ENCODE measurements at places on chromosomes 12 and 14. TPM values are rescaled to one million over a fixed set of nuclear protein-coding genes. Genes with fewer than 3 reads are reported as not detected.

DNA sequence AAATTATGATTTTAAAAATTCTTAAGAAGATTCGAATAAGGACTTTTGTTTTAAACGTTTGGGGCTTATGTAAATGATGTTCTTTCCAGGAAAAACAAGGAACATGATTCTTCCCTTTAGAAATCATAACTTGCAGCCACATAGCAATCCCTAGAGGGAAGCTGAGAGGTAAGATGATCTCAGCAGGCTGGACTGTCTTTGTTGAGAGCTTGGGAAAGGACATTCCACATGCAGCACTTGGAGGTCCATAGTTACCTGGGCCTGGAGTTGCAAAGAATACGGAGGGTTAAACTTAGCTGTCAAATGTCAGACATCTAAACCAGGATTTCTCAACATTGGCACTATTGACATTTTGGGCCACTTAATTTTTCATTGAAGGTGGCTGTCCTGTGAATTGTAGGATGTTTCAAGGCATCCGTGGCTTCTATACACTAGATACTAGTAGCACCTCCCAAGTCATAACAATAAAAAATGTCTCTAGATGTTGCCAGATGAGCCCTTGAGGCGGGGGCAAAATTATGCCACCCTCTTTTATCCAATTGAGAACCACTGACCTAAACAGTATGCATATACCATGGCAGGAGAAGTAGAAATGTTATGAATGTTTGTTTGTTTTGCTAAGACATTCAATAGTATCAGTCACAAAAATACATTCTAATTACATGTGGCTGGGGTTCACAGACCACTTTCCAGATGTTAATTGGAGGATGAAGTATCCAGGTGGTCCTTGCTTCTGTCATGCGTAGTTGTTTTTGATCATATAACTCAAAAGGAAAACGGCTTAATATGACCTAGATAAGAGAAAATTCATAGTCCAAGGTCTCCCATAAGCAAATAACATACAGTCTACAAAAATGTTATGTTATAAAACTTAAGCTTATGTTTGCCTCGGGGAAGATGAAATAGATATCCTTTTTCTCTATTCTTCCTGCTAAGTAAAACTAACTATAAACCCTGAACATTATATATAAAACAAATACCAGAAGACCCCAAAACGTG is 30.5 kb downstream of the TTC6 start:
- peaks cover 26% of the 10 kb centered on the region for H3K27me3 ChIP-seq
- no peaks in the 10 kb centered on the region for H3K4me1 ChIP-seq
- H3K4me3 ChIP-seq = no peak overlapping the region
- no peak overlapping the region for H3K27ac ChIP-seq

DNA sequence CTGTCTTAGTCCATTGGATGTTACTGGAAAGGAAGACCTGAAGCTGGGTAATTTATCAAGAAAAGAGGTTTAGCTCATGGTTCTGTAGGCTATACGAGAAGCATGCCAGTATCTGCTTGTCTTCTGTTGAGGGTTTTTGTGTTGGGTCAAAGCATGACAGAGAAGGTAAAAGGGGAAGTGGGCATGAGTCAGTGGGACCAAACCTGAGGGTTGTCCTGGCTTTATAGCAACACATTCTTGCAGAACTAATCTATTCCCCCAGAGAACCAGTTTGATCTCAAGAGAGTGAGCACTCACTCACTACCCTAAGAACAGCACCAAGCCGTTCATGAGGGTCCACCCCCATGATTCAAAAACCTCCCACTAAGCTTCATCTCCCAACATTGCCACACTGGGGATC is 19.0 kb upstream of the KRAS start:
- H3K27me3 ChIP-seq = no peaks in the 10 kb centered on the region
- H3K27ac ChIP-seq = no peak overlapping the region
- no peak for DNase-seq
- H3K4me1 ChIP-seq = peaks cover 1% of the 10 kb centered on the region

- no peaks in the 10 kb centered on the region for H3K27me3 ChIP-seq
- H3K4me1 ChIP-seq = no peaks in the 10 kb centered on the region
- H3K4me3 ChIP-seq = no peak overlapping the region
- no peaks in the 10 kb centered on the region for H3K36me3 ChIP-seq
These were observed 489.9 kb downstream of the BCL11B start for GRCh38 chr14:98782062-98782461.

DNA sequence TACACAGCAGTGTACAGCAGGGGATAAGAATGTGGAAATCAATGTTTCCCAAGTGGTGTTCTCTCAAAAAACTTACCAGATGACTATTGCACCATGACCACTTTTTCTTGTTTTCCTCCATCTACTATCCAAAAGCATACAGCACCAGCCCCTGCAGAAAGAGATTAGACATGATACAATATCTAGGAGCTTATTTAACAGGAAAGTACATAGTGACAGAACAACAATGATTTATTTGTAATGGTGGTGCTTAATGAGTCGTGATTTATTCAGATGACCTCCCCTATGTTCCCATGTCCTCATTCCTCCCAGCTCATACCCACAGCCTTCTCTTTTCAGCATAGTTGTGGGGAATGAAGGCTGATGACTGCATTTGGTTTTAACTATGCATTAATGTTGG is 413.6 kb downstream of the BTG1 start:
- no peaks in the 10 kb centered on the region for H3K27me3 ChIP-seq
- no peak for DNase-seq
- no peak overlapping the region for H3K4me3 ChIP-seq
- H3K4me1 ChIP-seq = peaks cover 2% of the 10 kb centered on the region
- no peaks in the 10 kb centered on the region for H3K36me3 ChIP-seq

DNA sequence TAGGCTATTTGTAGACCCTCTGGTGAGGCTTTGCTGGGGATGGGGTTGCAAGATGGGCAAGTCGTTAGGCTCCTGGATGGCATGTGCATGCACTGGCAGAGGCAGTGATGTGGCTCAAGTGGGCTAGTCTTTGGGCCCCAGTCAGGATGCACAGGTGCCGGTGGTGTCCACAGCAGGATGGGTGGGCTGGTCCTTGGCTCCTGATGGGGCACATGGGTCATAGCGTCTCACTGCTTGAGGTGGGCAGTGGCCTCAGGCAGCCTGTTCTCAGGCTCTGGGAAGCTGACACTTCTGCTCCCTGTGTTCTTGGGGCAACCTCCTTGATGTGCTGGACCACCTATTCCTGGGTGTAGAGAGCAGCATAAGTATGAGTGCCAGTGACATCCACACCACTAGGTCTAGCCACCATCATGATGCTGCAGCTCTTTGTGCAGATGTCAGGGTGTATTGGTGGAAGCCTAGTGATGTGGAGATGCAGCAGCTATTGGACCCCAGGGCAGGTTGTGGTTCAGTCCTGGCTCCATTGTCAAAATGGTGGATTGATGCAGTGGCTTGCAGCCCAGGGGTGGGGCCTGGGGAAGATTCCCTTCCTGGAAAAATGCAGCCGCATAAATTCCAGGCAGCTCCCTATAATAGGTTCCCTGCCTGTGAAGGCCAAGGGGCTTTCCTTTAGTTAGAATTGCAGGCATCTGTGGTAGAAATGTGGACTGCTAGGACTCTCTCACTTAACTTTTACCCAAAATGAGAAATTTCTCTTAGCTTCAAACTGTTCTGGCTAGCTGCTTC is 742.5 kb upstream of the MDGA2 start:
- H3K4me1 ChIP-seq = no peaks in the 10 kb centered on the region
- no peak for DNase-seq
- H3K27ac ChIP-seq = no peak overlapping the region
- H3K4me3 ChIP-seq = no peak overlapping the region

DNA sequence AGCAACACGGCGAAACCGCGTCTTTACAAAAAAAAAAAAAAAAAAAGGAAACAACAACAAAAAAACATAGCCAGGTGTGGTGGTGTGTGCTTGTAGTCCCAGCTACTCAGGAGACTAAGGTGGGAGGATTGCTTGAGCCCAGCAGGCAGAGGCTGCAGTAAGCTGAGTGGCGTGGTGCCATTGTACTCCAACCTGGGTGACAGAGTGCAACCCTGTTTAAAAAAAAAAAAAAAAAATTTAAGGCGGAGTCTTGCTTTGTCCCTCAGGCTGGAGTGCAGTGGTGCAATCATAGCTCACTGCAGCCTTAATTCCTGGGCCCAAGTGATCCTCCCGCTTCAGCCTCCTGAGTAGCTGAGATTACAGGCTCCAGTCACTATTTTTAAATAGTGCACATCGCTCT is 18.2 kb upstream of the FIGNL2 start:
- no peak for DNase-seq
- no peaks in the 10 kb centered on the region for H3K36me3 ChIP-seq
- H3K4me1 ChIP-seq = peaks cover 24% of the 10 kb centered on the region
- H3K27ac ChIP-seq = no peak overlapping the region

GRCh38 chr14:87449016-87449415 is 544.0 kb downstream of the GALC start:
- H3K4me1 ChIP-seq = no peaks in the 10 kb centered on the region
- no peak for DNase-seq
- no peak overlapping the region for H3K27ac ChIP-seq
- no peaks in the 10 kb centered on the region for H3K27me3 ChIP-seq
- no peaks in the 10 kb centered on the region for H3K36me3 ChIP-seq

- no peak overlapping the region for H3K27ac ChIP-seq
- H3K4me1 ChIP-seq = peaks cover 31% of the 10 kb centered on the region
- DNase-seq = no peak
- H3K27me3 ChIP-seq = peaks cover 11% of the 10 kb centered on the region
- no peaks in the 10 kb centered on the region for H3K36me3 ChIP-seq
- H3K4me3 ChIP-seq = no peak overlapping the region
These were observed 82.1 kb downstream of the B4GALNT3 start for GRCh38 chr12:541676-542324.

DNA sequence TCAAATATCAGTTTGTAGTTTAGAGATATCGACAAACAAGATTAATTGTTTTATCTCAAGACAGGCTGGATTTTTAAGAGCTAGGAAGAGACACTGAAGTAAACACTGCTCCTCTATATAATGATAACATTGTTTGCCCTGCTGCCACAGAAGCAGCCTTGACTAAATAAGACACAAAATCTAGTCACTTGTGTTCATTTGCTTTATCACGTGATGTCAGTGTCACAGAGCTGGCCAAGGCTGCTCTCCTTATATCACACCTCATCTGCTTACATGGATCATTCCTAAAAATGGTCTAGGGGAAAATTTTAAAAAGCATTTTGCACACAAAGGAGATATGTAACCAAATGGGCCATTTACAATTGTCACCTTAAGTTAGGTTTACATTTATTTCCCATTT is 64.1 kb downstream of the SOX5 start:
- H3K4me1 ChIP-seq = no peaks in the 10 kb centered on the region
- H3K27me3 ChIP-seq = no peaks in the 10 kb centered on the region

DNA sequence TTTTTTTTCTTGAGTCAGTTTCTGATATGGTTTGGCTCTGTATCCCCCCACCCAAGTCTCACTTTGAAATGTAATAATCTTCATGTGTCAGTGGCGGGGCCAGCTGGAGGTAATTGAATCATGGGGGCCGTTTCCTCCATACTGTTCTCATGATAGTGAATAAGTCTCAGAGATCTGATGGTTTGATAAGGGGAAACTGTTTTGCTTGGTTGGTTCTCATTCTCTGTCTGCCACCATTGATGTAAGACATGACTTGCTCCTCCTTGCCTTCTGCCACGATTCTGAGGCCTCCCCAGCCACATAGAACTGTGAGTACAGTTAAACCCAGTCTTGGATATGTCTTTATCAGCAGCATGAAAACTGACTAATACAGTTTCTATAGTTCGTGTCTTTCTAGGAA is 42.9 kb downstream of the WNK1 start:
- peak; percentile 83 for DNase-seq
- no peaks in the 10 kb centered on the region for H3K36me3 ChIP-seq
- peak overlapping the region; percentile 31 for H3K4me3 ChIP-seq
- H3K27me3 ChIP-seq = no peaks in the 10 kb centered on the region
- peak overlapping the region; percentile 88 for H3K27ac ChIP-seq

- H3K27me3 ChIP-seq = no peaks in the 10 kb centered on the region
- no peaks in the 10 kb centered on the region for H3K4me1 ChIP-seq
- DNase-seq = no peak
These were observed 216.2 kb upstream of the ABCD2 start for GRCh38 chr12:39835517-39836489.

DNA sequence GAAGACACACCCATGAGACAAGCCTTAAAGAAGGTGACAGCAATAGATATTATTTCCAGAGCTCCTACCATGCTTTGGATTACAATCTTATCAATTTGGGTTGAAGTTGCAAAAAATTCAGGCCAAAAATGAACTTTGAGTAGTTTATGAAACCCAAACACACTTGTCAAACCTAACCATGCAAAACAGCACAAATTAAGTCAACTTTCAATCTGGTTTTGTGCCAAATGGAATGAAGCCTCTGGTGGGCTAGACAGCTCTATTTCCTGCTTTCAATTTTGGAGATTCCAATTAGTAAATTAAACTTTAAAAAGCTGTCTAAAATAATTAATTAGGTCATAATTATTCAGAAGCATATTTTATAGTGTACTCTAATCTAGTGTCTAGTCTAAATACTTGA is 203.4 kb downstream of the SYT1 start:
- H3K4me1 ChIP-seq = no peaks in the 10 kb centered on the region
- H3K36me3 ChIP-seq = no peaks in the 10 kb centered on the region
- no peaks in the 10 kb centered on the region for H3K27me3 ChIP-seq

DNA sequence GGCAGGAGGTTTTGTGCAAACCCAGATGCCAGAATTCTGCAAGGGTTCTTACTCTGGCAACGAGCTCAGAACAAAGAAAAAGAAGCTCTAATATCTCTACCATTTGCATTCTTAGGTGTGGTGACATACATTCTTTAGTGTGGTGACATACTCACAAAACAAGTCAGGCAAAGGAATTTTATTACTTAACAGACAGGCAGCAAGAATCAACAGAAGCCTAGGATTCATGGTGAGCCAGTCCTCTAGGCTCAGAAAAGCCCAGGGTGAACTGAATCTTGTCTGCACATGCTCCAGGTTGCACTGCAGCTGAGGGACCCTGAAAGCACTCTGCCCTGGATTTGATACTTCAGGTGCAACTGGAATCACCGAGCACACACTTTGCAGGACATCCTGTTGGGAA is 122.4 kb upstream of the PTPRQ start:
- DNase-seq = no peak
- no peaks in the 10 kb centered on the region for H3K36me3 ChIP-seq
- no peak overlapping the region for H3K27ac ChIP-seq
- no peaks in the 10 kb centered on the region for H3K4me1 ChIP-seq

DNA sequence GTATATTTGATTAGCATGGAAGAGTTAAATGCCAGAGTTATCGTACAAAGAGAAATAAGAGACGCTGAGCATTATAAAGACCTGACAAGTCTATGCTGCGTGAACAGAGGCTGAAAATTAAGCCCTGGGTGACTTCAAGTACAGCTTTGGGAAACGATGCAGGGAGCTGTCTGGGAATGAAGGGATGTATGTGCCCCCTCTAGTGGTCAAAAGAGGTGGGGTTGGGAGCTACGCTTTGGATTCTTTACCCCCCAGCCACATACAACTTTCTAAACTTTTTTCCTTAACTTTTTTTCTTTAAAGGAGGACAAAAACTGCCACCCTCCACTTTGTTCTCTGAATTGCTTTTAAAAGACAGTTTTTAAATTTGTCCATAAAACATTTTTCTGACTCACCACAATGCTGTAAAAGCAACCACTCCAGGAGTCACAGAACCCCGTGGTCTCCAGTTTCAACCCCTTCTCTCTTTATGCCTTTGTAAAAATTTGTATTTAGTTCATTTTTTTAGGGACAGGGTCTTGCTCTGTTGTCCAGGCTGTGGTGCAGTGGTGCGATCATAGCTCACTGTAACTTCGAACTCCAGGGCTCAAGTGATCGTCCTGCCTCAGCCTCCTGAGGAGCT is 59.4 kb downstream of the ZNF664 start:
- no peak overlapping the region for H3K4me3 ChIP-seq
- H3K4me1 ChIP-seq = no peaks in the 10 kb centered on the region
- peaks cover 2% of the 10 kb centered on the region for H3K27me3 ChIP-seq
- DNase-seq = peak; percentile 55

TC2N gene
- 66.2 TPM for total RNA-seq

HNF1A gene
- not detected for total RNA-seq

CPM gene
- 55.1 TPM for total RNA-seq

PPM1H gene
- total RNA-seq = not detected

TXNRD1 gene
- total RNA-seq = 86.9 TPM

KRT73 gene
- 1.4 TPM for total RNA-seq

POTEM gene
- total RNA-seq = not detected

Measured in activated naive CD4-positive, alpha-beta T cell treated with anti-CD3 and anti-CD28 coated beads for 36 hours (primary cell).